ENCODE measurements at places on chromosomes 1 and 21.

DNA sequence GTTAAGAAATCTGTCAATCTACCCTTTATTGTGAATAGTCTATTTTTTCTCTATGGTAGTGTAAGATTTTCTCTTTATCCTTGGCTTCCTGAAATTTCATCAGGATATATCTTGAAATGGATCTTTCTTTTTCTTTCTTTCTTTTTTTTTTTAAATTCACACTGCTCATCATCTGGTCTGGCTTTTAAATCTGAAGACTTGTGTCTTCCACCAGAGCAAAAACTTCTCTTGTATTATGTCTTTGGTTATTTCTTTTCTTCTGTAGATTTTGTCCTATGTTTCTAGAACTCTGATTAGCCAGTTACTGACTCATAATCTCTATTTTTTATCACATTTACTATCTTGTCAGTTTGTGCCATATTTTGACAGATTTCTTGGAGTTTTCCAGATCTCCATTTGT lies 133.8 kb upstream of the LMO4 start:
- DNase-seq: no peak

- no peak for DNase-seq
Measured at GRCh38 chr1:215992620-215993019, 425.5 kb downstream of the KCTD3 start.

DNA sequence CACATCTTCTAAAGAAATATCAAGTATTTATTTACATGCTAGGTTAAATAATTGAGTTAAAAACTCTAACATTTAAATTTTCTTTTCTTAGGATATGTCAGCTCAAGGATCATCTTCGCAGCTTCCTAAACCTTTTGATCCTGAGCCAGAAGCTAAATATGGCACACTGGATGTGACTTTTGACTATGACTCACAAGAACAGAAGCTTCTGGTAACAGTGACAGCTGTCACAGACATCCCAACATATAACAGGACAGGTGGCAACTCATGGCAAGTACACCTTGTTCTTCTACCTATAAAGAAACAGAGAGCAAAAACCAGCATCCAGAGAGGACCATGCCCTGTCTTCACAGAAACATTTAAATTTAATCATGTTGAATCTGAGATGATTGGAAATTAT lies 132.7 kb upstream of the SERTAD4 start:
- no peak for DNase-seq

DNA sequence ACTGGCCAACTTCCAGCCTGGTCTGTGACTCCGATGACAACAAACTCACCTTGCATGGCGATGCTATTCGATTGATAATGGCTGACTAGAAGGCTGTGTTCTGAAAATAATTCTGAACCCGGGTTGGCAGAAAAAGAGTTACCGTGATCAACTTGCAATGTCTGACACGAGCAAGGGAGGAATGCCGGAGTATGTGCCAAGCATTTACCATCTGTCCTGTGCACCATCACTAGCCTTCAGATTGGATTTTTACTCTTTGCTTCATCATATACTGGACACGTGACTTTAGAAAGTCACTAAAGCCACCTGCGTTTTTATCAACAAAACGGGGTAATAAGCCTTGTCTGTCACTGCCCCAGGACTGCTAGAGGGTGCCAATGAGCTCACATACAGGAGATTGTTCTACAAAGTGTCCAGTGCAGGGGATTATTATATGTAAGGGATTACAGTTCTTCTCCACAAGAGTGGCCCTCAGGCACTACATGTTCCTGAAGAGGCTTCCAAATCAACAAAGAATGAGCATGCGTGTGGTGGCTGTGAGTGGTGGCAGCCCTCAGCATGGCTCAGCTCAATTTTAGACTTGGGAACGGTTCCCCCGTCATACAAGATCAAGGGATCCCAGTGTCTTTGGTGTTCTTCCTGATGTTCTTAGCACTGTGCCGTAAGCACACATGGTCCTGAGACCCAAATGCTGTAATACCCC lies 35.8 kb downstream of the SSBP3 start:
- DNase-seq: no peak

GRCh38 chr1:241846862-241847539 lies 1.0 kb upstream of the EXO1 start:
- DNase-seq: no peak

- no peak for DNase-seq
Measured at GRCh38 chr1:56330391-56331026, 248.9 kb downstream of the PLPP3 start.

- DNase-seq: no peak
Measured at GRCh38 chr1:41827991-41828570, 90.6 kb downstream of the HIVEP3 start.

GRCh38 chr1:196501760-196502428 lies 106.3 kb downstream of the KCNT2 start:
- no peak for DNase-seq

- no peak for DNase-seq
Measured at GRCh38 chr1:73160759-73161158, 878.4 kb upstream of the NEGR1 start.

- no peak for DNase-seq
Measured at GRCh38 chr1:25727088-25727487, 72.9 kb upstream of the SELENON start.

- DNase-seq: no peak
Measured at GRCh38 chr1:237058470-237058869, 16.5 kb downstream of the RYR2 start.
